ENCODE measurements at places on chromosomes 2 and 18.

DNA sequence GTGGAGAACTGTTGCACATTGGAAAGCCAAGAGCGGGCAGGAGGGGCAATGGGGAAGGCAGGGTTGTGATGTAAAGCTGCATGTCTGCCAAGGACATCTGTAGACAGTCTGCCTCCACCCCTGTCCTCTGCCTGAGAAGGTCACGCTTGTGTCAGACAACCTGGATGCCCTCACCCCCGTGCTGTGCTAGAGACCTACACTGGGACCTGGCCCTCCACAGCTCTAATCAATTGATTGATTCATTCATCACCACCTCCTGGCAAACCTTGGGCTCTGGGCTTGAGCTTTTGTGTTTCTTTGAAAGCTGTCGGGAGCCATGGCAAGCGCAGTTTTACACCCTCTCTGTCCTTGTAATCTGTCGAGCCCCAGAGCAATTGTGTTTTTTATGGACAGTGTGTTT is 41.1 kb downstream of the MARCO start:
- DNase-seq = no peak

GRCh38 chr18:27377251-27377650 is 192.1 kb upstream of the CHST9 start:
- no peak for DNase-seq

- DNase-seq = no peak
Measured at GRCh38 chr2:102771114-102771513, 9.3 kb downstream of the TMEM182 start.

DNA sequence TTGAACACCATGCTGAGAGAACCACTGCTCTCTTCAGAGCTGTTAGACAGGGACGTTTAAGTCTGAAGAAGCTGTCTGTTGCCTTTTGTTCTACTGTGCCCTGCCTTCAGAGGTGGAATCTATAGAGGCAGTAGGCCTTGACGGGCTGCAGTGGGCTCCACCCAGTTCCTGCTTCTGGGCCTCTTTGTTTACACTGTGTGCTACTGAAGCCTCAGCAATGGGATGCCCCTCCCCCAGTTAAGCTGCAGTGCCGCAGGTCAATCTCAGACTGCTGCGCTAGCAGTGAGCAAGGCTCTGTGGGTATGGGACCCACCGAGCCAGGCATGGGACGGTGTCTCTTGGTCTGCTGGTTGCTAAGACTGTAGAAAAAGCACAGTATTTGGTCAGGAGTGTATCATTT is 162.3 kb upstream of the NXPH2 start:
- DNase-seq = no peak

DNA sequence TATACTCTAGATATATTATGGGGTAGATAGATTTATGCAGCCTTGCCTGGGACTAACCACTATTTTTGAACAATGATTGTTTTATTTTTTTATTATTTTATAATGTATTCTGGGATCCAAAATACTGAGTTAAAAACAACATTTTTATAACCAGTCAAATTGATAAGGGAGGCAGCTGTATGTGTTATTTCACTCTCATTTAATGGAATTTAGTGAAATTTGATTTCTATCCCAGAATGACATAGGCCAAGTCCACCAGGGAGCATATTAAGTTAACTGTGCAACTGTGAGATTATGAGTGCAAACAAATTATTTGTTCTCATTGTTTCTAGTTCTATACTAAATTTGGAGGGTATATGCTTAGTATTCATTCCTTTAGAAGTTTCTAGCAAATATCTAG is 553.6 kb upstream of the NRP2 start:
- DNase-seq = no peak

GRCh38 chr2:232539298-232540231 is at the start of gene CHRNG:
Gene CHRNG (plus strand): TSS chr2:232539692. CDS start chr2:232539748, 56 bp downstream.
- no peak for DNase-seq

DNA sequence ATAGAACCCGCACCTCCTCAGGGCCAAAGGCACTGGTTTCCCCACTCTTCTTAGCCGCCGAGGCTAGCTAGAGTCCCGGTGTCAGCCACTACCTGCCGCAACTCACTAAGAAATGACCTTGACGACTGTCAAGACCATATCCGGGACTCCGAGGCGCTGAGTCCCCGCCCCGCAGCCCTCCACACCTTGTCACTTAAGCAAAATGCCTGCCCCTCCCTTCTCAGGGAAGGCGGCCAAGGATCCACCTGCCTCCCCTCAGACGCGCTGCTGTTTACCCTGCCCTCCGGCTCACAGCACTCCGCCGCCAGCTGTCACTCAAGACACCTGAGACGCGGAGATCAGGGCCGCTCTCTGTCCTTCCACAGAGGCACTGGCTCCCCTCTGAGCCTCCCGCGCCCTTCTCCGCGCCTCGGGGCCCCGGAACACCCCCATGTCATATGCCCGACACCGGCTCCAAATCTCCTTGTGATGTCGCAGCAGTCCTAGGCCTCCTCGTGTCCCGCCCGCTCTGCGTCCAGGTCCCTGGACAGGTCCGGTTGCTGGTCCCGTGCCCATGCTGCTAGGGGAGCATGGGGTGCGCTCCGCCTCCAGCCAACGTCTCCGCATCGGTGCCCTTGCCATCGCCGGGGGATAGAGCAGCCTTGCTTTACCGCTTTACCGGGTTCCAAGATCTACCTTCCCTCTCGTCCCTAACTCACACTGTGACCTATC is 32.5 kb upstream of the REG3G start:
- DNase-seq = no peak

DNA sequence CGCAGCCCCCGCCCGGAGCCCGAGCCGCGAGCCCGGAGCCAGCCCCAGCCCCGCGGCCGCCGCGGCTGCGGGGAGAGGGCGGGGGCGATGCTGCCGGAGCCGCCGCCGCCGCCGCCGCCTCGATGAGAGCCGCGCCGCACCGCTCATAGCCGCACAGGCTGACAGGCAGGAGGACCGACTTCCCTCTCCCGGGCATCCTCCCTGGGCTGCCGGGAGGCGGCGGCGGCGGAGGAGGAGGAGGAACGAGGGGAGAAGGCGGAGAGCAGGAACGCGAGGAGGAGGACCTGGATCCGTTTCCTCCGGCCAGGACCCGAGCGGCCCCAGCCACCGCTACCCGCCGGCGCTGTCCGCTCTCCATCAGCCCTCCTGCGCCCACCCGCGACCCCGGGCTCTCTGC is 370 bp downstream of the KLHL29 start:
- DNase-seq = peak; percentile 29

GRCh38 chr18:12041561-12041960 is 52.1 kb upstream of the ANKRD62 start:
- peak; percentile 79 for DNase-seq

- DNase-seq = peak; percentile 90
Measured at GRCh38 chr2:199136681-199137080, 321.1 kb downstream of the SATB2 start.

DNA sequence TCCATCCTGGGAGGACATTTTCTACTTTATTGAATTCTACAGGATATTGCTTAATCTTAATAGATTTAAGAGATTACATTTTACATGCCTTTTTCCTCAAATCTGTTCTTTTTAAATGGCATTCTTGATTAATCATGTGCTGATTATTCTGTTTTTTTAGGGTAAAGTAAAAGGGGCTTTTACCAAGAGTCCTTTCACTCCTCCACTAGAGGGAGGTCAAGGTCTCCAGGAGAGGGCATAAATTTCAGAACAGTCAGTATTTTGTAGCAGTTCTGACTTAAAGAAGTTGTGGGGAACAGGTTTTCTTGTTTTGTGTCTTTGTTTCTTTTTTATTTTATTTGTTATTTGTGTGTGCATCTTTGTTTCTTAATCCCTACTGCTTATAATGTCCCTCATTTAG is 25.4 kb downstream of the WDR75 start:
- DNase-seq = peak; percentile 76

GRCh38 chr2:235085476-235085875 is 133.7 kb downstream of the SH3BP4 start:
- no peak for DNase-seq

GRCh38 chr2:218284106-218284811 is 8.0 kb downstream of the TMBIM1 start:
- peak; percentile 77 for DNase-seq

DNA sequence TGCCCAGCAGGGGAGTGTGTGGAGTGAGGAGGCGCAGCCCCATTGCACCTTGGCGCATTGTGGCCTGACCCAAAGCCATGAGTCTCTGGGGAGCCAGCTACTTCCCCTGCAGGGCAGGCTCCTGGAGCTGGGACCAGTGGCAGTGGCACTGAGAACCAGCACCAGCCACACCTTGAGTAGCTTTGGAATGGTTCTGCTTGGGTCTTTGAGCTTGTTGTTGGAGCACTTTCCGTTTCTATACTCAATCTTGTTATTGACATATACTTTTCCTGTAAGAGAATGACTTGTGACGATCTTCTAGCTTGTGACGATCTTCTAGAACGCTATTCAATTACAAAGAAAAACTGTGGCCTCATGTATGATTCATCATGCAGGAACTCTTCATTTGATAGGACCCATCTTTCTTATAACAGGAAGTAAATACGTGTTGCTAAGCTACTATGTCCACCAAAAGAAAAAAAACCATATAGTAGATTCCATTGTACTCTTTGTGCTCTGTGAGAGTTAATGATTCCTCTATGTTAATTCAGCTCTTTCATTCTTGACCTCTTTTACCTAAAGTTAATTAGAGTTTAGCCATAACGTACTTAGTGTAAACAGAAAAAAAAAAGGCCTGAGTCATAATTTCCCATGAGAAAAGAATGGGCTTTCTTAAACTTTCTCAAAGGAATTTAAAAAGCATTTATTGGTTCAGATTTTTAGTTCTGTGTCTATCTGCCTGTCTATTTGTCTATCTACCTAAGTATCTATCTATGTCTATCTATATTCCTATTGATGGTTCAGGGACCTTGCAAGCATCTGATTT is 113.1 kb downstream of the GATA6 start:
- DNase-seq = peak; percentile 73

GRCh38 chr2:56267415-56267788 is 83.6 kb downstream of the CCDC85A start:
- no peak for DNase-seq

DNA sequence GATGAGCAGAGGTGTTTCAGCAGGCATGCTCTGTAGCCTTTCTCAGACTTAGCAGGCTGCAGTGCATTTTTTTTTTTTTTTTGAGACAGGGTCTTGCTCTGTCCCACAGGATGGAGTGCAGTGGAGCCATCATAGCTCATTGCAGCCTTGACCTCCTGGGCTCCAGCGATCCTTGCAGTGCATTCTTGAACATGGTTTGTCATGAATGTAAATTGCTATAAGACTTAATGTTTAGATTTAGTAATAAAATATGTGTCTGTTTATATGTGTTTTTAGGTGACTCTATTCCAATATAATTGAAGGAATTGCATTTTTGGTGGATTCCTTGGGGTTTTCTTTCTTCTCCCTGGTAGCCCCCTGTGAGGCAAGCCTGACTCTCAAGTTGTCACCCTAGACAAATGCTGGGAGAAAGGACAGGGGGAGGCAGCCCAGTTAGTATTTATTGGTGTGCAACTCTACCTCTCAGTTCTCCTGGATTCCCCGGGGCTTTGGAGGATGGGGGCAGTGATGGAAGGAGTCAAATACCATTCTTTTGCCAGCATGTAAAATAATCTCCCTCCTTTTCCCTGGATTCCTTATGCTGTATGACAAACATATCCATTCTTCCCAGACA is 22.7 kb downstream of the LYPD6B start:
- DNase-seq = no peak

GRCh38 chr2:227153307-227153706 is 10.7 kb downstream of the COL4A4 start:
- peak; percentile 38 for DNase-seq

GRCh38 chr2:130339885-130340745 is 2.6 kb upstream of the IMP4 start:
- DNase-seq = no peak

DNA sequence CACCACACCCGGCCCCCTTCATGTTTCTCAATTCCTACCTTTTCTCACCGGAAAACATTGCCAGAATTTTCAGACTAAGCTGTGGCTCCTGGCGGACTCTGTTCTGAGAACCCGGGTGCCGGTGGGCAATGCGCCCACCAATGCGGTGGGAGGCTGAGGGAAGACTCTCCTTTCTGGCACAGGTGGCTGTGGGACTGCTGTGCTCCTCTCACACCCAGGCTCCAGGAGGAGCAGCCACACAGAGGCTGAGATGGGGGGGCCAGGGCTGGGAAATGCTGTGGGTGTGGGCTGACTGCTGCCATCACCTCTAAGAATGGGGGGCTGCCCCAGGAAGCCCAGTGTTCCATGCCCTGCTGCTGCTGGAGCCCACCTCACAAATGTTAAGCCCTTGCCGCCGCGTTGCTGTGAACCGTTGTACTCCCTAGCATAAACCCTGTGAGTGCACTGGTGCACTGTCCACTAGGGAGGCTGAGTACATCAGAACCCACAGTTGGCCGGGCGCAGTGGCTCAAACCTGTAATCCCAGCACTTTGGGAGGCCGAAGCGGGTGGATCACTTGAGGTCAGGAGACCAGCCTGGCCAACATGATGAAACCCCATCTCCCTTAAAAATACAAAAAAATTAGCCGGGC is 152.6 kb downstream of the LDLRAD4 start:
- no peak for DNase-seq

DNA sequence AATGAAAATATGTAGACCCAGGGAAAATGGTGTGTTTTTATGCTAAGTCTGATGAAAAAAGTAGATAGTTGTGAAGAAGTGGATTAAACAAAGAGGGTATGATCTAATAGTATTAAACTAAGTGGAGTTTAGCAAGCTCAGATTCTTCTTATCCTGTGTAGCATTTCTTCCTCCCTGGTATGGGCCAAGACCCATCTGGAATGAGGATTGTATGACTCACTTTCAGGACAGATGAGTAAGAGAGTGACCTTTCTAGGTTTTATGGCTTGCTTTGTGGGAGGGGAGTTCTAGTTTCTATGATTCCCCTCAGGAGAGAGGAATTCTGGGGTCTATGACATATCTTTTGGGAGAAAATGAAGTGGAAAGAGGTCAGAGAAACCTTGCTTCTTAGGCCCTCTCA is 550.1 kb downstream of the SPAG16 start:
- DNase-seq = peak; percentile 86

- no peak for DNase-seq
Measured at GRCh38 chr18:78726326-78727056, 253.1 kb upstream of the SALL3 start.

- no peak for DNase-seq
Measured at GRCh38 chr2:74438248-74438647, 3.5 kb downstream of the RTKN start.

DNA sequence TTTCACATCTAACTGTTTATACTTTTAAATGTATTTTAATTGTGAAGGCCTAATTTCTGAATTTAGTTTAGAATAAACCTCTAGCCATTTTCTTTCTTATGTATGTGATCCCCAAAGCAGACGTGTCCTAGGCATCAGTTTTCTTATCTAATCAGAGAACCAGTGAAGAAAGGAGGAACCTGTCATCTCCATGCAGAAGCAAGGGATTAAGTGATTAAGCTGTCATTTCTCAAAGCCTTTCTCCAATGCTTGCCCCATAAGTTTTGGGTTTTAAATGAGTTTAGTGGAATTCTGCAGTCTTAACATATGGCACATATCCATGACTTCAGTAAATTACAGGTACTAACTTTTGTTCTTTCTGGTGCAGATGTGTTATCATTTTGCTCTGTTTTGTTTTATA is 190.4 kb downstream of the PLCL1 start:
- no peak for DNase-seq

GRCh38 chr2:167331636-167332232 is 443.5 kb downstream of the XIRP2 start:
- DNase-seq = no peak

All from fibroblast of the aortic adventitia (primary cell).